Stimulated activated naive CD8-positive, alpha-beta T cell treated with anti-CD3 and anti-CD28 coated beads, Interleukin-15, amount 100 ng/mL, for 72 hours (primary cell): ENCODE measurements at places on chromosomes 16 and 17.

DNA sequence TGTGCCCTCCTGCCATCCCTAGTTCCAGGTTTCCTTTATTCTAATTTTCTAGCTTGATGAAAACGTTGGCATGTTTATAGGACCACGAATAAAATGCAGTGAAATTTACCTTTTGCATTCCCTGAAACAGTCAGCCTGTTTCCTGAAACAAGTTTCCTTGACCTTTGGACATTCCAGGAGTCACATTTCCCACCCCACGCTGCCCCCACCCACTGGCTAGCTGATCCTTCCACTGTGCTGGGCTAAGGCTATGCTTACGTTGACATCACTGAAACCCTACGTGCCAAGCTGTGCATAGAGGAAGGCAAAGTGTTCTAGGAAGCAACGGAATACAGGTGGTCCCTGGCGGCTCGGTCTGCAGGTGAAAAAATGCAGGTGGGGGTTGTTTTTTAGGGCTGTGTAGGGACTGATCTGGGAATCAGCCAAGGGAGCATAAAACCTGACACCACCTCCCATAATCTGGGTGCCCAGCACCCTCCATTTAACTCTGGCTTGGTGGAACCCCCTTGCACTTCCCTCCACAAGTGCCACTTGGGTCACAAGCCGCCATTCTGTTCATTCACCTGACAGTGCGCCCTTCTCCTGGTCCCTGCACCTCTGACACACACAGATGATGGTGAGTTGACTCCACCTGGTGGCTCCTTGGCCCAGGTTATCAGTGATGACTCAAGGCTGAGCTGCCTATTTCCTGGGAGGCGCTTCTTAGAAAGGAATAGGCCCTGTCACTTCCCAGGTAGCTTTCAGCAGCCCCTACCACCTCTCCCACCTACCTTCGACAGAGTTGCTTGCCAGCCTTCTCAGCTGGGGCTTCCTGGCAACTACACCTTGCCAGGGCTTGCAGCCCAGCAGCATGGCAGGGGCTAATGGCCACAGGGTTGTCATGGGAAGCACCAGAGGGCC lies 83.7 kb downstream of the N4BP1 start:
- no peak for DNase-seq

DNA sequence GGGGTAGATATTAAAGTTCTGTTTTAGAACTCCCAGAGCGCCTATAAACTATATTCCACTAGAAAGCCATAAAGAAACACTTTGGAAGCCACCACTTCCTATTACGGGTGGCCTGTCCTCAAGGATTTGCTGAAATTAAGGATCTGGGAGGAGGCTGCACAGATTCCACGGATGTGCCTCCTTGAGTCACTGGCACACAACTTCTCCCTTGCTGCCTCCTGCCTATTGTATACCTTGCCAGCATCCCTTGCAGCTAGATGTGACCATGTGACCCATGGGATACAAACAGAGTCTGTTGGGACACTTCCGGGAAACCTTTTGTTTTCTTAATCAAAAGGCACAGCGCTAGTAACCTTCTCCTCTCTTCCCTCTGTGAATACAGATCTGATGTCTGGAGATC lies 263.0 kb downstream of the C16orf95 start:
- DNase-seq, result no peak

DNA sequence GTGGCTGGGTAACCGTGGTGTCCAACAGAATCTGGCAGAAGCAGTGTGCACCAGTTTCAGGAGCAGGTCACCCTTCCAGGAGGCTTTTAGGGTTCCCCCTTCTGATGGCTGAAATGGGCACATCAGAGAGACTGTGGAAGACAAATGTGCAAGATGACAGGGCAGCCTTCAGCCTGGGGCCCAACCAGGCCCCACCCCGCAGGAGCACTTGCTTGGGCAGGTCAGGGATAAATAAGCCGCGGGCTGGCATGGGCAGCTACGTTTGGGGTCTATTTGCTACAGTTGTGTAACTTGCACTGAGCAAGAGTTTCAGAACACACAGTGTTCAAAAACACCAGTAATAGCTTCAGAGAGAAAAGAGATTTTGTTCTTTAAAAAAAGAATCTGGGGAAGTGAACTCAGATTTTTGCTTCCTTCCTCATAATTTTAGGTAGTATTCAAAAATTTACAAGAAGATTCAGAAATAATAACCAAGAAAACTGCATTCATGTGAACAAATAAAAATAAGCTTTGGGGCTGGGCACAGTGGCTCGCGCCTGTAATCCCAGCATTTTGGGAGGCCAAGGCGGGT lies 44.9 kb upstream of the BAHCC1 start:
- DNase-seq, result no peak

DNA sequence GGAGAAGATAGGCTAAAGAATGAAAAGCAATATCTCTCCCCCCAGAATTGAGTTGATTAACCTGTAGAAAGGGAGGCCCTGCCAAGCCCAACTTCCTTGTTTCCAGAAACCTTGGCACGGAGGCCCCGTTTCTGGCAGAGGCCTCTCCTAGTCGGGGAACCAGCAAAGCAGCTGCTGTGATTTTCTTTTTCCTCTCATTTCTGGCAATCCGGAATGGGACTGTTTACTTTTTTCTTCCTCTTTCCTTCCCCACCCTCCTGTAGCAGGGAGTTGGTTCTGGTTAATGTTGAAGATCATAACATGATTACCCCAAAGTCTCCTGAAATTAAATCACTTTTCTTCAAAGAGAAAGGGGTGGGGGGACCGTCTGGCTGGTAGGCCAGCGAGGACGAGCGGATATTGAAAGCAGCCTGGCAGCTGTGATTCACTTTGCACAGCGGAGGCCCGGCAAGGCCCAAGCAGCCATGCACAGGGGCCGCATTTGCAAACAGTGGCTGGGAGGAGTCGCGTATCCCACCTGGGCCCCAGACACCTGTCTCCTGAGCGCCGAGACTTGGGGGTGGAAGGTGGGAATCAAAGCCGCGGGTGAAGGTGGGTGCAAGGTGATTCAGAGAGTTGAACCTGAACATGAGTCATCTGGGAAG lies 51.5 kb downstream of the NTN1 start:
- no peak for DNase-seq

DNA sequence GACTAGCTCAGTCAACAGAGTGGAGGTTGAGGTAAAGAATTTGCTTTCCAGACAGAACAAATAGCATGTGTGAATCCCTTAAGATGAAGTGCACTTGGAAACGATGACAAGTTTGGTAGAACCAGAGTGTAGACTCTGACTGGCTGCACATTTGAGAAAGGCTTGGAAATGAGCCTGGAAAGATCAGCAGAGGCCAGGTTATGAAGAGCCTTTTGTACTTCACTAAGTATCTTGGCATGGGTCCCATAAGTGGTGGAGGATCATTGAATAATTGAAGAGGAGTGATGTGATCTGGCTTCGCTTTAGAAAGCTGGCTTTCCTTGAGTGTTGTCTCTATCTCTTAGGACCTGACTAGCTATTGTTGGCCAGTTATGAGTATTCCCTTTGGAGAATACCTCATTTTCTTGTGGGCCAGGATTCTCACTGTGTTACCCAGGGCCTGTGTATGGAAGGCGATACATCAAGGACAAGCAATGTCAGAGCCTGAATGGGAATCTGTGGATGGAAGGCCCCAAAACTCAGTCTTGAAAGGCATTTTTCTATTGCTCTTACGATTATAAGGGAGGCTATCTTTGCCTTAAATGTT lies 329.8 kb downstream of the UTP18 start:
- DNase-seq, result no peak

DNA sequence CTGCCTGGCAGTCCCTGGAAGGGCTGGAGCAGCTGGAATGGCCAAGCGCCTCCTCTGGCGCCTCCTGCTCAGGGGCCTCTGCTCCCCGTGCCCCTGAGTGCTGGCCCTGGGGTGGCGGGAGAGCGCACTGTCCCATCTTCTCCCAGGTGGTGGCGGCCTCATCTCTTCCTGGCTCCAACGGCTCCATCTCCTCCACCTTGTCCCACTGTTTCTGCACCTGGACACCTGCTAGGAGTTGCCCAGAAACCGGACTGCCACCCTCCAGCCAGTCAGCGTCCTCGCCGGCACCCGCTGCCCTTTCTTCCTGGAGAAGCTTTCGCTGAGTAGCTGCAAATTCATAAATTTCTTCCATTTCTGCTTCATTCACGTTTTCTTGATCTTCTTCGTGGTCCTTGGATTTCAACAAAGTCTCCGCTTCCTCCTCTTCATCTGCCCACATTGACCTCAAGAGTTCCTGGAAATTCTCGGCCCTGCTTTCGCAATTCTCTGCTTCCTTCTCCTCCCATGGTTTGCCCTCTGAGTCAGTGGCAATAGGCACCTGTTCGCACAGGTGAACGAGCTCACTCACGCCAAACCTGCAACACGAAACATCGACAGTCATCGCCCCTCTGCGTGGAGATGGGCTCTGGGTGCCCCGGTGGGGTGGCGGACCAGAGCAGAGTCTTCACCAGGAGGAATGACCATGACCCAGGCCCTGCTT lies 13.7 kb upstream of the NLRC3 start:
- DNase-seq, result no peak

- no peak for DNase-seq
Measured at GRCh38 chr17:37130984-37131446, 182.3 kb downstream of the AATF start.

GRCh38 chr16:65284626-65285025 lies 162.8 kb upstream of the CDH11 start:
- DNase-seq, result no peak

DNA sequence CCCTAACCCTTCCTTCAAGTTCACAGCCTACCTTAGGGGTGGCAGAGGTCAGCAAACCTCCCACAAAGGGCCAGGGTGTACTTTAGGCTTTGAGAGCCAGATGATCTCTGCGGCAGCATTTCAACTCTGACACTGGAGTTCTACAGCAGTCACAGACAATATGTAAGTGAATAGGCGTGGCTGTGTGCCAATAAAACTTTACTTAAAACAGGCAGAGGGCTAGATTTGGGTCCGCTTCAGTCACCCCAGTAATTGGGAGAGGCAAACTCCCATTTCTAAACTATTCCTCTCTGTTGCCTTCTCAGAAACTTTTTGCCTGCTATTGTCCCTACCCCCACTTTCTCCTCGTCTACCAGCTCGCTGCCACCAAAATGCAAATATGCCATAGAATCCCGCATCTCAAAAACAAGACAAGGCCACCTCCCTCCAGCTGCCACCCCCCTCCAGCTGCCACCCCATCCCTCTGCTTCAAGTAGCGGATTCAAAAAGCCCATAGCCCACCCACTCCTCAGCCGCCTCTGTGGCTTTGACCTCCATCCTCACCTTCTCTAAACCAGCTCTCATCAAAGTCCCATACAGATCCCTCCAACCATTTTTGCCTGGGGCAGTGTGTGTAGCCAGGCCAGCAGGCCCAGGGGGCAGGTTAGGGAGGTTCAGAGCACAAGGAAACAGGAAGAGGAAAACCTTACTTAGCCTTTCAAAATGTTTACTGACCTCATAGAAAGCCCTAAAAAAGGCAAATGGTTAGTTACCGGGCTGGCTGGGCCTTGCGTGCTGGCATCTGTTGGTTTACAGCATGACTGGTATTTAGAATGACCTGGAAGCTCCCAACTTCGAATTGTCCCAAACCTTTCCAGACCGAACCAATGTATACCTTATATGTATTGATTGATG lies 19.9 kb upstream of the DNAH17 start:
- DNase-seq, result no peak

DNA sequence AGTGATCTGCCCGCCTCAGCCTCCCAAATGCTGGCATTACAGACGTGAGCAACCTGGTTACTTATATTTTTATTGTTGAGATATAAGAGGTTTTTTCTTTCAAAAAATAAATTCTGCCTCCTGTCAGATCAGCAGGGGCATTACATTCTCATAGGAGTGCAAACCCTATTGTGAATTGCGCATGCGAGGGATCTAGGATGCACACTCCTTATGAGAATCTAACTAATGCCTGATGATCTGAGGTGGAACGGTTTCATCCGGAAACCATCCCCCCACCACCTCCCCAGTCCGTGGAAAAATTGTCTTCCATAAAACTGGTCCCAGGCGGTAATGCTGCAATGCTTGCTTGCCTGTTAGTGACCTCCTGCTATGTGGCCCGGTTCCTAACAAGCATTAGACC lies 7.5 kb upstream of the CNEP1R1 start:
- DNase-seq, result no peak

GRCh38 chr17:73679476-73679875 lies 35.2 kb upstream of the SDK2 start:
- no peak for DNase-seq

DNA sequence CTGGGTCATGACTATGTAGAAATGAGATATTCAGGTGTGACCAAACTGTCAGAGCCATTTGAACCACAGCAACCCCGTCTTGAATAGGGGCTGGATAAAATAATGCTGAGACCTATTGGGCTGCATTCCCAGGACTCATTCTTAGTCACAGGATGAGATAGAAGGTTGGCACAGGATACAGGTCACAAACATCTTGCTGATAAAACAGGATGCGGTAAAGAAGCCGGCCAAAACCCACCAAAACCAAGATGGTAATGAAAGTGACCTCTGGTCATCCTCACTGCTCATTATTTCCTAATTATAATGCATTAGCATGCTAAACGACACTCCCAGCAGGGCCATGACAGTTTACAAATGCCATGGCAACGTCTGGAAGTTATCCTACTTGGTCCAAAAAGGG lies 545.5 kb downstream of the TMEM114 start:
- DNase-seq, result no peak

DNA sequence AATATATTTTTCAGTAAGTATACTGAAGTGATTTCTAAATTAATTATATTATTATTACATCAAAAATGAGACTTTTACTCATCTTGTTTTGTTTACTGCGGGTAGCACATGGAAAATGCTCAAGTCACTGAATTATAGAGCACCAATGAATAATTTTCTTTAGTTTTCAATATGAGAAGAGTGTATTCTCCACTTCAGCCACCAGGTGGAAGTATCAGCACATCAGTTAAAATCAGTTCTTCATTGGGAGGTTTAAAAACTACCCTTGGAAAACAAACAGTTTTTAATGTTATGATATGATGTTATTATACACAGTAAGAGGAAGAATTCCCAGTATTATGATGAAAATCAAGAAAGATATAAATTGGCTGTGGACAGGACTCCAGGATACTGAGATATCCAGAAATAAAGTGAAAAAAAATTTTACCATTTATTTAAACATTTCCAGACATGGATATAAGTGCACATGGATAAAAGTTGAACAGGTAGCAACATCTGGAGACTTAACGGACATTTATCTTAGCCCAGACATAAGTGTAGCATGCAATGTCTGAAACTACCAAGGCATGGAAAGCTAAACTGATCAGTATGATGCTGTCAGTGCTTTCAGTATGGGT lies 467.3 kb downstream of the KCNJ2 start:
- DNase-seq, result no peak

GRCh38 chr17:71866095-71866494 lies 254.7 kb upstream of the SOX9 start:
- no peak for DNase-seq

DNA sequence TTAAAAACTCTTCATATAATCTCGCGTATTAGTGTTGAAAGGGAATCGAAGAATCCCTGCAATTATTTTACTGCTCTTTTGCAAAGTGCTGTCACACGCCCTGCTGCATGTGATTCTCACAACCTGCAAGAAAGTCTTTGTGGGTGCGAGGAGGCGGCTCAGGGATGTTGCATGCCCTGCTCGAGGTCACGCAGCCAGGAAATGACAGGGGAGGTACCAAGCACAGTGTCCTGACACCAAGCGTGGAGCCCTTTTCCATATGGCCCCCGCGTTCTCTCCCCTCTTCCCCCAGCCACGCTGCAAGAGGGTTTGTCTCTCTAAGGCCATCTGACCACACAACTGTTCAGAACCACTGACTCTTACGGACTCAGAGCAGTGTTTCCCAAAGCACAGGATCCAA lies 37.6 kb downstream of the OR3A1 start:
- DNase-seq, result no peak

GRCh38 chr16:68728523-68728922 lies 8.6 kb upstream of the CDH1 start:
- no peak for DNase-seq

GRCh38 chr17:67712375-67712774 lies 5.4 kb upstream of the NOL11 start:
- DNase-seq, result no peak

GRCh38 chr17:80352216-80352895 lies 62.6 kb upstream of the ENDOV start:
- DNase-seq, result no peak
